ENCODE measurements at places on chromosomes 2 and 18. TPM values are rescaled to one million over a fixed set of nuclear protein-coding genes. Genes with fewer than 3 reads are reported as not detected.
A peak's percentile ranks its signal among the peaks of the same experiment; 100 is the strongest.

GRCh38 chr2:158034198-158034866 is 67.3 kb upstream of the UPP2 start:
- DNase-seq: no peak

- peak; percentile 64 for DNase-seq
Measured at GRCh38 chr2:43171789-43172188, 54.6 kb downstream of the ZFP36L2 start.

The TUBB8B gene
- total RNA-seq: not detected

GRCh38 chr2:104707056-104707455 is 146.9 kb upstream of the POU3F3 start:
- no peak for DNase-seq

DNA sequence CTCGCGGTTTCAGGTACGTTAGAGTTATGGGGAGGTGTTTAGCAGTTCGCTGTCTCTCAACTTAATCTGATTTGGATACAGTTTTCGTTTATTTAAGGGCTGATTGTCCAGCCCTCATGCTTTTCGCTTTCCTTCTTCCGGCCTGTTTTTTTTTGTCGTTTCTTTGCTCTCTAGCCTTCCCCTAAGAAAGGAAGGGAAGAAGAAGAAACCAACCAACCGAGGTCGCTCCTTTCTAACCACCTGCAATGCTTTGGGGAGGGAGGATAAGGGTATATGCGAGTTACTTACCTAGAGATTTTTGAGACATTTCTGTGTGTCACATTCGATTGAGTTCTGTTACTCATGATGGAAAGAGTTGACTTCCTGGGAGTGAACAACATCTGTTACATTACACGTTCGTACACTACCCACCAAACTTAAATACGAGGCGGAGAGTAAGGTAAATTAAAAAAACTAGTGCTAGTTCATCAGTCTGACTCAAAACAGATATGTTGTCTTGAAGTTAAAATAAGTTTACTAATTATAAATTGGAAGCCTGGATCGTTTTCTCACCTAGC is 918 bp downstream of the EIF5B start:
- DNase-seq: no peak

DNA sequence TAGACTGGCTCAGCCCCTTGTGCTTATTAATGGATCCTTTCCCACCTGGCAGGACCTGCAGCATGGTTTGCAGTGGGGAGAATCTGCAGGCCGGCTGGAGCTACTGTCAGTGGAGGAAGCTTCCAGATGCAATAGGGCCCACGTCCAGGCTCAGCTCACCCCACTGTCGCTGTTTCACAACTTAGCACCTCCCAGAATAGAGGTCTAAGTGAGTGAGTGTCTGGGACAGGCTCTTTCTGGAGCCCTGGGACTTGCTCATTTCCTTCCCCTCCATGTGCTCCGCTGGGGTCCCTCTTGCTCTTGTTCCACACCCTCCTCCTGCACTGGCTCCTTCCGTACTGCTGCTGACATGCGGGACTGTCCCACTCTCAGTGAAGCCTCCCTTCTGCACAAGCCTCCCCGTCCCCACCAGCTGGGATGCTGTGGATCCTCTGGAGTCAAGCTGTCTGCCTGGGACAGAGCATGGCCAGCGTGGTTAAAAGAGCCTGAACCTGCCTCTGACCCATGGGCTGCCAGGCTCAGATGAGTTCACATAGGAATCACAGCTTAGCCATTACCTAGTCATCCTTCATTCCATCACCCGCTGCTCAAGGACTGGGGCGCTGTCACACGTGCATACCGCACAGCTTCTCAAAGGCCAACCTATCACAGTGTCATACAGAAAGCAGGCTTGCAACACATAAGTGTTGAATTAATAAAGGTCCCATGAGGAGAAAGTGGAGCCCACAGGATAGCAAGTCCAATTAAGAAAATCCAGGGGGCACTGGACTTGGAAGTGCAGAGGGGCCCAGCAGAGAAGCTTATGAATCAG is 135.9 kb downstream of the ACKR3 start:
- DNase-seq: no peak

DNA sequence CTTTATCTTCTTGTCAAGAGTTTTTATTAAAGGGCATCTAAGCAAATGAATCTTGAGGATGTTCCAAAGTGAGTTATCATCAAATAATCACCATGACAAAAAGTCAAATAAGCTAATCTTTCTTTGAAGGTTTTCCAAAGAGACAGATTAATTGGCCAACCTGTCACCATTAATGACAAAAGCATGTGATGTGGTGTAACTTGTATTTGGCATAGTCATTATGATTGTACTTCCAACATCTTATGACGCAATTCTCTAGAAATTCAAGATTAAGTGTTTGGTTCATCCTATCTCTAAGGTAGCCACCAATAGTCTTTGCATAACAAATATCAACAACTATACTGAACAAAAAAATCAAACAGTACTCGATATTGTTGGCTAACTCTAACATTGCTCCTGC is 28.6 kb downstream of the RBMS1 start:
- no peak for DNase-seq

The SERPINB4 gene
- not detected for total RNA-seq

DNA sequence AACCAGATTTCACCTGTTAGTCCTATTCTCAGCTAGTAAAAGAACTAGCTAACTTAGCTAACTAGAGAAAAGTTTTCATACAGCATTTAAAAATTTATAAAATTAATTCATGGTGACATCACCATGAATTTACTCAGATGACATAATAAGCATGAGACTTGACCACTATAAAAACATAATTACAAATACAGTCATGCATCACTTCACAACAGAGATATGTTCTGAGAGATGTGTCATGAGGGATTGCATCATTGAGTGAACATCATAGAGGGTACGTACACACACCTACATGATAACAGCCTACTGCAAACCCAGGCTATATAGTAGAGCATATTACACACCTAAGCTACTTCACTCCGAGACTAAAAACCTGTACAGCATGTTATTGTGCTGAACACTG is 481.3 kb upstream of the CHAC2 start:
- DNase-seq: no peak

The POTEC gene
- total RNA-seq: not detected

- DNase-seq: no peak
Measured at GRCh38 chr18:43046322-43046721, 69.2 kb downstream of the RIT2 start.

The B4GALT6 gene
- 5.3 TPM for total RNA-seq

The MAP4K3 gene
- total RNA-seq: 37.1 TPM

The KCNG2 gene
- total RNA-seq: not detected

DNA sequence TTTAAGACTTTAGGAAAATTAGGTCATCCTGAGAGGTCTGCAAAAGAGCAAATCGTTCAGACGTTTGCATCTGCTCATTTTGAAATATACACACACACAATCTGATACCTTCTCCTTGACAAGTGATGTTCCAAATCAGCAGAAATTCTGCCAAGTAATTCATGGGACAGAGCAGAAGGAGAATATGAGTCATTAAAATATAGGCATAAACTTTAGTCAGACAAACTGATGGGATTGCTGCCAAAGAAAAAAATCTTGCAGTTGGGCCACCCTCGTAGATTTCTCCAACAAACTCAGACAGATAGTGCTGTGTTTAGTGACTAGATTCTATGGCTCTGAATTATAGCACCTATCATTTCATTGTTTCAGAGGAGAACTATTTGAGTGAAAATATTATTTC is 336.3 kb downstream of the NYAP2 start:
- no peak for DNase-seq

- no peak for DNase-seq
Measured at GRCh38 chr2:186130748-186131641, 355.1 kb upstream of the ZC3H15 start.

All from left ventricle myocardium inferior (tissue), 1 donor.